ENCODE measurements at places on chromosomes 5 and 9. TPM values are rescaled to one million over a fixed set of nuclear protein-coding genes. Genes with fewer than 3 reads are reported as not detected.

GRCh38 chr5:147882586-147883313, 4.2 kb downstream of the SCGB3A2 start:
- H3K4me1 ChIP-seq, result no peaks in the 10 kb centered on the region
- H3K27ac ChIP-seq, result no peak overlapping the region
- H3K4me3 ChIP-seq, result no peak overlapping the region
- DNase-seq, result no peak
- no peaks in the 10 kb centered on the region for H3K36me3 ChIP-seq

The OLFML2A gene
- total RNA-seq, result not detected

- no peak for DNase-seq
- peaks cover 13% of the 10 kb centered on the region for H3K36me3 ChIP-seq
- H3K4me3 ChIP-seq, result no peak overlapping the region
- H3K4me1 ChIP-seq, result peaks cover 84% of the 10 kb centered on the region
- no peaks in the 10 kb centered on the region for H3K27me3 ChIP-seq
- peak overlapping the region; percentile 77 for H3K27ac ChIP-seq
Observed at GRCh38 chr9:101571114-101571513, 23.7 kb downstream of the PPP3R2 start.

- H3K4me1 ChIP-seq, result peaks cover 9% of the 10 kb centered on the region
- no peak overlapping the region for H3K4me3 ChIP-seq
- DNase-seq, result no peak
- H3K27me3 ChIP-seq, result no peaks in the 10 kb centered on the region
Observed at GRCh38 chr9:137266162-137266527, 11.0 kb downstream of the NELFB start.

GRCh38 chr9:25857147-25857546, 178.9 kb upstream of the TUSC1 start:
- H3K36me3 ChIP-seq, result no peaks in the 10 kb centered on the region
- H3K27ac ChIP-seq, result no peak overlapping the region
- DNase-seq, result no peak
- H3K4me3 ChIP-seq, result no peak overlapping the region
- no peaks in the 10 kb centered on the region for H3K27me3 ChIP-seq
- no peaks in the 10 kb centered on the region for H3K4me1 ChIP-seq

The SLC6A7 gene
- total RNA-seq, result not detected

GRCh38 chr5:168720575-168720974, 141.4 kb upstream of the PANK3 start:
- H3K36me3 ChIP-seq, result no peaks in the 10 kb centered on the region
- no peaks in the 10 kb centered on the region for H3K4me1 ChIP-seq
- H3K27ac ChIP-seq, result no peak overlapping the region
- H3K4me3 ChIP-seq, result no peak overlapping the region
- no peak for DNase-seq

DNA sequence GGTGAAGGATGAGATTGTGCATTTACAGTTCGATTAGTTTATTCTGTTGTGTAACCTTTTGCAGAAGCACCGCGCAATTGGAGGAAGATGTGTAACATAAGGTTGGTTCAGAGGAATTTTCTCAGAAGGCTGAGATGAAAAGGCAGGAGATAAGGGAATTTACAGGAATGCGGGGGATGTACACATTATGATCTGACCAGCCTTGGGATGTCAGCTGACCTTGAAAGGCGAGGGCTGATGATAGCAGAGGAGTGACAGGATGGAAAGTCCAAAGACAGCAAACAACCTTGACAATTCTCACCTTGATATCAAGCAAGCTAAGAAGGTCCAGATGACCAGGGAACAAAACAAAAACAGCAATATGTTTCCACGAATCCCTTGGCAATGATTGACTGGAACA, 88.8 kb downstream of the OTULIN start:
- H3K4me3 ChIP-seq, result no peak overlapping the region
- no peak overlapping the region for H3K27ac ChIP-seq
- no peaks in the 10 kb centered on the region for H3K27me3 ChIP-seq

The MPDZ gene
- total RNA-seq, result not detected

The KCNN2 gene
- not detected for total RNA-seq

The COL23A1 gene
- total RNA-seq, result not detected

DNA sequence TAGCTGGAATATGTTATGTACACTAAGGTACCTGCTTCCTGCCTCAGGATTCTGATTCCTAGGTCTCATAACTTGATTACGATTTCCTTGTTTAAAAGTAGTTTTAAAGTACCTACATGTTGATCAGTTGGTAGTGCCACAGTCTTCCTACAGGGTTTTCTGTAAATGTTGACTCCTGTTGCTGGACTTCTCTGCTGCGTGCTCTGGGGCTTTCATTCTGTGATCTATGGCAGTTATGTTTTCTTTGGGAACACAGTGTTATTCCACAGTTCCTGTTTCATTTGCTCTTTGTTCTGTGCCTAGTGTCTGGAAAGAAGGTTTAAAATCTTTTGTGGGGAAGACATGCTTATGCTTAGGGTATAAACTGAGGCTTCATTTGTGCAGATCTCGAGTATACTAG, 343.5 kb downstream of the PLK2 start:
- DNase-seq, result no peak
- peaks cover 3% of the 10 kb centered on the region for H3K27me3 ChIP-seq
- no peaks in the 10 kb centered on the region for H3K4me1 ChIP-seq
- H3K36me3 ChIP-seq, result no peaks in the 10 kb centered on the region
- H3K27ac ChIP-seq, result no peak overlapping the region

- no peak overlapping the region for H3K4me3 ChIP-seq
- H3K27me3 ChIP-seq, result no peaks in the 10 kb centered on the region
- no peak overlapping the region for H3K27ac ChIP-seq
Observed at GRCh38 chr5:888638-889035, 4.0 kb downstream of the BRD9 start.

Measured in activated CD4-positive, alpha-beta memory T cell treated with anti-CD3 and anti-CD28 coated beads for 36 hours (primary cell).